ENCODE measurements at places on chromosomes 7 and 10. TPM values are rescaled to one million over a fixed set of nuclear protein-coding genes. Genes with fewer than 3 reads are reported as not detected.

FFAR4 gene
- not detected for polyA plus RNA-seq

CC2D2B gene
- polyA plus RNA-seq, result 6.2 TPM

ARMC3 gene
- polyA plus RNA-seq, result not detected

MYPN gene
- 0.73 TPM for polyA plus RNA-seq

REPIN1 gene
- 15.3 TPM for polyA plus RNA-seq

ACHE gene
- polyA plus RNA-seq, result 0.73 TPM

SEMA3E gene
- polyA plus RNA-seq, result 19.8 TPM

ASAH2B gene
- 8.2 TPM for polyA plus RNA-seq

SLC18A2 gene
- 1.1 TPM for polyA plus RNA-seq

CH25H gene
- not detected for polyA plus RNA-seq

ASB4 gene
- polyA plus RNA-seq, result not detected

GLCCI1 gene
- polyA plus RNA-seq, result 14.6 TPM

CNTNAP2 gene
- 21.3 TPM for polyA plus RNA-seq

LLCFC1 gene
- not detected for polyA plus RNA-seq

MYL10 gene
- not detected for polyA plus RNA-seq

HTRA1 gene
- polyA plus RNA-seq, result 73.1 TPM

DOCK1 gene
- 4.6 TPM for polyA plus RNA-seq

MYOZ1 gene
- not detected for polyA plus RNA-seq

TBX20 gene
- polyA plus RNA-seq, result not detected
